DND-41 (cell line): ENCODE measurements at places on chromosomes 5 and 9.

DNA sequence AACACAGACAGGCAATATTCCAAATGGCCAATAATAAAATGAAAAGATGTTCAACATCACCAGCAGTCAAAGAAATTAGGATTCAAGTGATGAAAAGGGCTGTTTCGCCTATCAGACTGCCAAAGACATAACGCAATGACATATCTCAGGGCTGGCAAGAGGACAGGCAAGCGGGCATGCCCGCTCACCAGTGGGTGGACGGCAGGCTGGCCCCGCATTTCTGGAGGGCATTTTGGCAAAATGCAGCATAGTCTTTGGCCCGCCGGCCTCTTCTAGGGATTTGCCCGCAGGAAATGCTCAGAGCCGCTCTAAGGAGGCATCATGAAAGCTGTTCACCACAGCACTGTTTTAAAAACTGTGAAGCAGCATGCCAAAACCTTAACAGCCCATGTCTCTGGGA, 1.4 kb upstream of the PPP1R26 start:
- no peak for DNase-seq

- no peak for DNase-seq
Observed at GRCh38 chr5:84181093-84181492, 203.6 kb downstream of the EDIL3 start.

GRCh38 chr5:158922816-158923215, 176.9 kb downstream of the EBF1 start:
- no peak for DNase-seq

DNA sequence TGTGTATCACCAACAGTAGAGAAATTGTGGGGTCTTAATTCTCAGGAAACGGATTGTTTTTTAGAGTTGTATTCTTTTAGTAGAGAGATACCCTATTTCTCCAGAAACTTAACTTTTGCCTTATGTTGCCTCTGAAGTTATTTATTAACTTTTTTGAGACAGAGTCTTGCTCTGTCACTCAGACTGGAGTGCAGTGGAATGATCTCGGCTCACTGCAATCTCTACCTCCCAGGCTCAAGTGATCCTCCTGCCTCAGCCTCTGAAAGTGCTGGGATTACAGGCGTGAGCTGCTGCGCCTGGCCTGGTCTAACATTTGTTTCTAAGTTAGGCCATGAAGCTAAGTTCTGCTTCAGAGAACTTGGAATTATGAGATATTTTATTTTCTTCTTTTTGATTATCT, 75.0 kb downstream of the CFAP95 start:
- no peak for DNase-seq

DNA sequence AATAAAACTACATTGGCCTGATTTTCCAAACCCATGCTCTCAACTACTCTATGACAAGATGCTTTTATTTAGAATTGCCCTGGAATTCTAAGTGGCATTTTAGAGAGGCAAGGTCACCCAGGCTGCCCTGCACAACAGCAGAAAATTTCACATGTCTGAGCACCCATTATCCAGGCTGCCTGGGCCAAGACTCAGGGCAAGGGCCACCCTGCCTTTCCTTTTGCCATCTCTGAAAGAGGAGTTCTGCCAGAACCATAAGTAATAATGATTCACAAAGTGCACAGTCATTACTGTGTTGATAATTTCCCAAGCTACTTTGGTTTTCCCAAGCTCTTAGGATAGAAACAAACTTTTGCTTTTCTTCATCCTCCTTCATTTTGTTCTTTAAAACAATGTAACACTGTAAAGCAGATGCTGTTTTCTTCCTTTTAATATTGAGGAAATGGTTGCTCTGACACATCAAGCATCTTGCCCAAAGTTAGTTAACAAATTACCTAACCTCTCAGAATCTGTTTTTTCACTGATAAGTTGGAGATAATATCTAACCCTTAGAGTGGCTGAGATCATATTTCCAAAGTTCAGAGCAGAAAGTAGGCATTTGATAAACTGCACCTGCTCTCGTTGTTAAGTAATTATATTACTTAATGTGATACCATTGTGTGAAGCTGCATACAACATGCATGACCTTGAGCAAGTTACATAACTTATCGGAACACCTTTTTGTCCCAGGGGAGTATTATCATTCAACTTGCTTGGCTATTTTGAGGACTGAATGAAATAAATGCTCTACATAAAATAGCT, 325.6 kb downstream of the PRELID2 start:
- no peak for DNase-seq

DNA sequence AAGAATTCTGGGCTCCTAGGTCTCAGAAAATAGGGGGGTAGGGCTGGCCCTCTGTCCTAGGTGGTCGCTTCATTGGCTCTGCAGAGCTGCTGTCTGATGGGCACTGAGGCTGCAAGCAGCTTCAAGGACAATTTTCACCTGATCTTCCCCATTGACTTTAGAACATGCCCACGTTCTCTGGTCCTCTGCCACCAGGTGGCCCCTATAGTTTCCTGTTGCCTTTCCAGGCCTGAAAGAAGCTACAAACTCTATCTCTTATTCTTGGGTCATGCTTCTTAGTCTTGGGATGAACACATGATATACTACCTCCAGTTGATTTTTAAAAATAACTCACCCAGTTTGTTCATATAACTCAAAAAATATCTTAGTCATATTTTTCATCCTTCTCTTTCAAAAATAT, 26.3 kb downstream of the SPZ1 start:
- peak; percentile 55 for DNase-seq

DNA sequence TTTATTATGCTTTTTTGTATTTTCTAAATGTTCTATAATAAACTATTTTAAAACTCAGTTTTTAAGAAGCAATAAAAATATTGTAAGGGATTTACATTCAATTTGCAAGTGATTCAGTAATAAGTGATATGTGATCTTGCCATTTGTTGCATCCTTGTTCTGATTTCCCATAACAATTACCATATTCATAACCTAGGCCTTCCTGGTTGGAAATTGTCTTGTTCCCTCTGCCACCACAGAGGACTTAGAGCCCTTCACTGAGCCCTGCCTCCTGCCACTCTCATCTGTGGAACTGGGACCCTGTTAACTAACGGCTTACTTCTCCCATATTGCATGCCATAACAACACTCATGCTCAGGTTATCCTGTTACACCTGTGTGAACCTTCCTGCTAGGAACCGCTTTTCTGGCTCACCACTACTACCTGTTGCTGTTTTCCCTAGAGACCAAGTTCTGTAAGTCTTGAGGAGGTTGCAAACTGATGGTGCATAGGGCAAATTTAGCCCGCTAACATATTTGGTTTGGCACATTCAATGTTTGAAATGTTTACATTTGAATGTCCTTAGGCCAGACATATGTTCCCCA, 32.9 kb upstream of the DTWD2 start:
- DNase-seq, result no peak

DNA sequence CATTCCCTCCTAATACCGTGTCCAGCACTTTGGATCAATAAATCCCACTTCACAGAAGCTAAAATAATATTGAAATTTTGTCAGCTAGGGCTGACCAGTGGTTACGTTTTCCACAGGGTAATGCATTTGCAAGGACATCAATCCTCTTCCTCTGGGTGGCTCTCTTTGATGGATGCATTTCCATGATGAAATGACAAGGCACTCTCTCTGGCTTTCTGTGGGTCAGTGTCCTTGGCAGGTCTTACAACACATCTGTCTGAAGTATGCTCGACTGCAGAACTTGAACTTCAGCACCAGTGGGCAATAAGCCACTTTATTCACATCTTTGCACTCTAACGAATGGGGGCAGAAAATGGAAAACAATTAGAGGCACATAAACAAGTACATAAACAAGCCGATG, 330.1 kb downstream of the ADAMTS6 start:
- DNase-seq, result no peak

DNA sequence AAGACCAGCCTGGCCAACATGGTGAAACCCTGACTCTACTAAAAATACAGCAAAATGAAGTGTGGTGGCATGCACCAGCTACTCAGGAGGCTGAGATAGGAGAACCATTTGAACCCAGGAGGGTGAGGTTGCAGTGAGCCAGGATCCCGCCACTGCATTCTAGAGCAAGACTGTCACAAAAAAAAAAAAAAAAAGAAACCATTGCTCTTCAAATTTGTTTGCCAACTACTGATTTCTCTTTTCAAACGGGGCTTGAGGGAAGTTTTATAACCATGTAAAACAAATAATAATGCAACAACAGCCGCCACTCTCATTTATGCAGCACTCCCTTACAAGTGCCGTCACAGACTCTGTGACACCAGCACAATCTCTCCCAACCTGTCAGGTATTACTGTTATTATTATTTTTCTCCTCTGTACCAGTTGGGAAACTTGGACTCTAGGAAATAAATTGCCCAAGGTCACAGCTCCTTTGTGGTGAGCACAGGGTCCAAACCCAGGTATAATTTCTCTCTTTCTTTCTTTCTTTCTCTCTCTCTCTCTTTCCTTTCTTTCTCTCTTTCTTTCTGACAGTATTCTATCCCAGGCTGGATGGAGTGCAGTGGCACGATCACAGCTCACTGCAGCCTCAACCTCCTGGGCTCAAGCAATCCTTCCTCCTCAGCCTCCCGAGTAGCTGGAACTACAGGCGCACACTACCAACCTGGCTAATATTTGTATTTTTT, 25.4 kb downstream of the SERINC5 start:
- no peak for DNase-seq

DNA sequence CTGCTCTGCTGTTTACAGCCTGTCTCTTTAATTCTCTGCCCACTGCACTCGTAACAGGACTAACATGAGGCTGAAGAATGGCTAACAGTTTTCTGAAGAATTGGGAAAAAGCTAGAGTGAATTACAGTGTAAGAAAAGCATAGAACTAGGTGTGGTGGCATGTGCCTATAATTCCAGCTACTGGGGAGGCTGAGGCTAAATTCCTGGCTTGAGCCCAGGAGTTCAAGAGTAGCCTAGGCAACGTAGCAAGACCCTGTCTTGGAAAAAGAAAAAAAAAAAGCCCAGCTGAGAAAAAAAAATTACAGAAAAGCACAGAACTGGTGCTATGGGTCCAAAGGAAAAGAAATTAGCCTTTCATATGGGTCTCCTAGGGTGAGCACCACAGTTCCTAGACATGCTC, 13.9 kb upstream of the UHRF2 start:
- DNase-seq, result no peak

- DNase-seq, result no peak
Observed at GRCh38 chr5:148290271-148291195, 21.7 kb upstream of the SPINK7 start.

DNA sequence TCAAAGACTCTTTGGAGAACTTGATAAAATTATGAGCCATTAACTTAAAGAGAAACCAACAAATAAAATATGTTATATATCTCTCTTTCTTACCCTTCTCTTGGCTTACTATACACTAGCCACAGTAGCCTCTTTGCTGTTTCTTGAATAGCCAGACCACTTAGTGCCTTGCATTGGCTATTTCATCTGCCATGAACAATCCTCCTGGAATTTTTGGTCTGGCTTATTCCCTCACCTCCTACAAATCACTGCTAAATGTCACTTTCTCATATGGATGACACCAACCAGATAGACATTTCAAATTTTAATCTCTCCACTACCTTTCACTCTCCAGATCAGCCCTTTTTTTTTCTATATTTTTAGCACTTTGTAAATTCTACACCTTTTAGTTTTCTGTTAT, 1581.7 kb downstream of the EFNA5 start:
- DNase-seq, result no peak

GRCh38 chr9:73780916-73781315, 629.3 kb downstream of the ANXA1 start:
- no peak for DNase-seq

DNA sequence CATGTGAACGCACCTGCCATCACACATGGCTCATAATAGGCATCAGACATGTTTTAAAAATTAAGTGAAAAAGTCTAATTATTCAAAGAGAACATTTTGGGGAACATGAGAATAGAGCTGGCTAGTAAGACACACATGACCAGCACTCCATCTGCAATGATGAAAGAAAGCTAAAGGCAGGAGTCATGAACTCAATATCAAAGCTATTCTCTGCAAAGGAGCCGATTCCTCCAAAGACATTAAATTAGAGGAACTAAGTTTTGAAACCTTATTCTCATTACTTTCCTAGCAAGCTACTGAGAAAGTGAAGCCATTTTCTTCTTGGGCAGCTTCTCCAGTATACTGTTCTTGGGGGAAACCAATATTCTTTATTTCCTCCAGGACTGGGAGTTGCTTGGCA, 172.0 kb downstream of the CRB2 start:
- DNase-seq, result no peak

DNA sequence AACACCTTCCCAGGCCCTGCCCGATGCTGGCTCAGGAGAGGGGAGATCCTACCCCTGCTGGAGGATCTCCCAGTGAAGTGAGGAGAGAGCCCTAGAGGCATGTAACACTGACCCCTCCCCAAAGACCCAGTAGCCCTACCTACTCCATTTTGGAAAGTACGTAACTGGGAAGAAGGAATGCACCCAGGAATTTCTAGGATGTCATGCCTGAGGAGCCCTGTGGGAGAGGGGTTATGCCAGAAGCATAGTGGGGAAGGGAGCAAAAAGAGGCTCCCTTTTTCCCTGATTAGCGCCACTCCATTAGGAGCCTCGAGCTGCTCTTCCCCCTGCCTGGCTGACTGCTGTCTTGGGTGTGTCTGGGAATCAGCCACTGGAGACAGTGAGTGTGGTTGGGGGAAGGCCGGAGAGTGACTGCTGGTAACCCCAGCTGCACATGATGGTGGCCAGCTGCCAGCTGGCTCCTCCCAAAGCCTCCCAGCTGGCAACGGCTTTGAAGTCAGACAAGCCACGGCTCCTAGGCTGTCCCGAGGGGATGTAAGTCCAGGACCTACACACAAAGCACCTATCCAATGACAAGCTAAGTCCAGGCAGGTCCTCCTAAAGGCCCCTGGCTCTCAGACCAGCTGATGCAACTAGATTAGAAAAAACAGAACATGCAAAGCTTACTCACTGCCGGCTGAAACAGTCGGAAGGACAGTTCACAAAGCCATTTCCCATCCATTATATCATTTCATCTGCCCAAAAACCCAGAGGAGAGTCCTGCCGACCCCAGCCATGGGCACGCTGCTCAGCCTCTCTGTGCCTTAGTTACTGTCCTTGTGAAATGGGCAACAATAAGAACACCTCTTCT, 136.5 kb upstream of the ABCA1 start:
- DNase-seq, result peak; percentile 5

GRCh38 chr5:135916638-135917263, 21.1 kb upstream of the IL9 start:
- DNase-seq, result no peak

- DNase-seq, result no peak
Observed at GRCh38 chr9:77953590-77953989, 78.0 kb downstream of the GNAQ start.

- DNase-seq, result no peak
Observed at GRCh38 chr5:41649659-41650058, 139.3 kb upstream of the PLCXD3 start.

- no peak for DNase-seq
Observed at GRCh38 chr5:123089914-123090660, 1.0 kb downstream of the PRDM6 start.
